G401 (cell line): ENCODE measurements at places on chromosomes 6 and 20.

- no peak for DNase-seq
These were observed 19.2 kb upstream of the KCNG1 start for GRCh38 chr20:51042064-51042463.

- no peak for DNase-seq
These were observed 23.5 kb upstream of the LY86 start for GRCh38 chr6:6565069-6565468.

GRCh38 chr6:77173472-77174074 is 289.7 kb downstream of the HTR1B start:
- DNase-seq: no peak

DNA sequence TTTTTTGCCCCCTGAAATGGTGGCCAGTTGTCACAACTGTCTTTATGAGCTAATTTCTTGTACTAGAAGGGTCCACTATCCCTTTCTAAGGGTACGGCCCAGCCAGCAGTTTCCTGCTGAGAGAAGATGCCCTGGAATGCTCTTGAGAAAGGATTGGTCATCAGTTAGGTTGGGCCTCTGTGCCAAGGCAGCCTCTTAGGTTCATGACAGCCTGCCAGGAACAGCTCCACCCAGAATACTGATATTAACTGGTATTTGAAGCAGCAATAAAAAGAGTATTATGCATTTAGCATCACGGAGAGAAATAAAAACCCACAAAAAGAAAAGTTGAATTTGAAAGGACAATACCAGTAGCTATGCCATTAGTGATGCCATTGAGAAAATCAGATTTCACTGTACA is 9.0 kb upstream of the HINT3 start:
- no peak for DNase-seq

DNA sequence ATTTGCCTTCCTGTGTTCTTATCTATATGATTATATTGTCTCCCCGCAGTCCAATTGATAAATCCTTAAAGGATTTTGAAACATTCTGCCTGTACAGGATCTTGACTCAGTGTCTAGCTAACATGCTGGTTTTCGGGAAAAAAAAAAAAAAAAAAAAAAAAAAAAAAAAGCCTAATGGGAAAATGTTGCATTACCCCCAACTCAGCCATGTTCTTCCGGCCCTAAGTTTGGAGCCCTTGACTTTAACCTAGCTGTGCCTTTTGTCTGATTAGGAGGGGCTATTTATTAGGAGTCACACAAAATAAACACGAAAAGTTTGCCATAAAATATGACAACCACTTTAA is 244.4 kb upstream of the TCF21 start:
- no peak for DNase-seq

DNA sequence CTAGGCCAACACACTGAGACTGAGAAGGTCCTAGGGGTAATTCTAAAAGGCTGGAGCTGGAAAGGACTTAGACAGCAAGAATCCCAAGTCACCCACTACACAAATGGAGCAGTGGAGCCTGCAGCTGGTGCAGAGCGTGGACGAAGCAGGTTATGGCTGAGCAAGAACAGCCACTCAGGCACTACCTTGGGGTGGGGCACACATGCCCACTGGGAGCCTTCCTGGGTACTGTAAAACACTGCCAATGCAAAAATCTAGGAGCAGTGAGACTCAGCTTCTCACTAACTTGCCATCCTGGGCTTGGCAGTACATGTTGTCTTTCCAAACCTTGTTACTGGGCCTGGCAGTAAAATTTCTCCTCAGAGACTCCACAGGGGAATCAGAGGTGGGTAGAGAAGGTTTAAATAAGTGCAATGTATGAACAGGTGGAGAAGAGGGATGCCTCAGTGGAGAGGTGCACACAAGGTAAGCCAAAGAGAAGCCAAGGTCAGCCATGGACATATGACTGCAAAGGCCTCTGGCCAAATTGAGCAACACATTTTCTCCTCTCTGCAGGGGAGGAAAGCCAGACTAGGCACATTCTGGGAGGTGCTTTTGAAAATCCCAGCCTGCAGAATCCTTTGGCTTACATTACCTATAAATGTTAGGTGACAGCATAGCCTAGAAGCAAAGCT is 105.6 kb downstream of the TNFRSF21 start:
- DNase-seq: peak; percentile 68

DNA sequence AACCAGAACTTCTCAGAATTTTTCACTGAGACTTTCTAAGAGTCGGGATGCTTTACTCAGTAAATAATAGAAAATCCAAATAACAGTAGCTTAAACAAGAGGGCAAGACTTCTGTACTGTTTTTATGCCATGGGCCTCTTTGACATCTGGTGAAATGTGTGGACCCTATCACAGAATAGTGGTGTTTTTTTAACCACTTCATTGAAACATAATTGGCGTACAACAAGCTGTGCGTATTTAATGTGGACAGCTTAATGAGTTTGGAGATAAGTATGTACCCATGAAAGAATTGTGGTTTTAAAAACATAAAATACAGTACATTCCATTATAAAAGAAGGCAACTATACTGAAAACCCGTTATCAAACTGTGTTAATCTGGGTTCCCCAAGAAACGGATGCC is 37.7 kb downstream of the PDRG1 start:
- no peak for DNase-seq

- DNase-seq: no peak
These were observed 99.3 kb downstream of the RAMACL start for GRCh38 chr6:166487148-166487547.

- DNase-seq: no peak
These were observed 594.2 kb upstream of the CHD6 start for GRCh38 chr20:42212391-42212790.

- DNase-seq: no peak
These were observed 46.0 kb downstream of the NUDT3 start for GRCh38 chr6:34346175-34347119.

DNA sequence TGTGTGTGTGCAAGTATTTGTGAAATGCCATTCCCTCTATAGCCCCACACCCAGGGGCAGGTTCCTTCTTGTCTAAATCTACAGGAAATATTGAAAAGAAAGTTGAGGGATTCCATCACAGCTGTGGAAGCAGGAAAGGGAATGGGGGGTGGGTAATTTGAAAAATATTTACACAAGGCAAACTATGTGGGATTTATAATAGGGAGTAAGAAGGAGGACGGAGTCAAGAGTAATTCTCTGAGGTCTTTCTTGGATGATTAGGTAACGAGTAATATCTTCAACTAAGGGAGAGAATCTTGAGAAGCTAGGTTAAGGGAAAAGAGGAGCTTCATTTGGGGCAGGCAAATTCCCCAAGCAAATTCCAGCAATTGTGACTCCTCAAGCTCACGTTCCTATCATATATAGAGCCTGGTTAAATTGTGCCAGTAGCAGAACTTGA is 113.5 kb upstream of the SGK1 start:
- DNase-seq: no peak

GRCh38 chr20:38537176-38537575 is 43.8 kb upstream of the ADIG start:
- DNase-seq: no peak

- DNase-seq: no peak
These were observed 16.6 kb upstream of the CCND3 start for GRCh38 chr6:41958022-41958856.

DNA sequence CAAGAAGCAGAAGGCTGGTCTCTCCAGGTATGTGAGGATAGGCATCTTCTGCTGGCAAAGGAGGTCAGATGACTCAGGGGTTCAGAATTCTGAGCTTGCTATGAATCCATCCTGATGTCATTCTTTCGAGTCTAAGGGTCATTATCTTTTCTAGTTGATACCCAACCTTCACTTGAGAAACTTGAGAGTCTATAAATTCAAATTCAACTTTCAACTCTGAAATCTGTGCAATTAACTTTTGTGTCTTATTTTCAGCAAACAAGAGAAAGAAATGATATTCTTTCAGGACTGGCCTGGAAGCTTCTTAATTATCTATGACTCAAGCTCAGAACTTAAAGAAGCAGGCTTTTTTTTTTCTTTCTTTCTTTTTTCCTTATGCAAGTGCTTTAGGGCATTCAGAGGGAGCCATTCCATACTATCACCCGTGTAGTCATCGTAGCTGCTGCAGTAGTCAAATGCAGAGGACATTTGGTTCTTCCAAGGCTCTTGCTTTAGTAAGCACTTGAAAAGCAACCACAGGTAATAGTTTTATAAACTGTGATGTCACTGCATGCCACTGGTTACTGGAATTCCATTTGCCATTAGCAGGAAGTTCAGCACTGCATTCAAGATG is 93.0 kb downstream of the ADTRP start:
- DNase-seq: no peak

- DNase-seq: no peak
These were observed 1.1 kb upstream of the PBX2 start for GRCh38 chr6:32190911-32191677.

GRCh38 chr6:131982740-131983259 is 31.6 kb upstream of the CCN2 start:
- no peak for DNase-seq

DNA sequence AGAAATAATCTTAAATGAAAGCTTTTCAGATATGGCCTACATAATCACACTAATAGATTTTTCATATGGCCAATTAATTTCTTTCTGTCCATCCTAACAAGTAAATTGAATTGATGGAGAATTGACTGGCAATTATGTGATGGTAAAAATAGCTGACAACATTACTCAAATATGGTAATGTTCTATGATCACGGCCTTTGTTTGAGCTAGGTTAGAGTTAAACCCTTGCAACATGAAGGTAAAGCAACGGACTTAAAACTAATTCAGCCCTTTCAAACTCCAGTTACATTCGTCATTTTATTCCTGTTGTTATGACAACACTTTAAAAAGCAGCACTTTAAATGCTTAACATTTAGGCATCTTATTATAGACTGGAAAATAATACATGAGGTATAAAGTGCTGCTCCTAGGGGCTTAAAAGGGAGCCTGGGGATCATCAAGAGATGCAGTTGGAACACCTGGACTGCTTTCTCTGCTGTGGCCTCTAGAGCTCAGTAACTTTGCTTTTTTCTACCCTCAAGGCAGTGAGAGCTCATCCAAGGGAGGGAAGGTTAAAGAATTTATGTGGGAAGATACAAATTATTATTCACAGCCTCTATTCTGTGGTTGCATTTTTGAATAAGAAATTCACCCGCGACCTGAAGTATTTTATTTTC is 46.9 kb downstream of the RIPOR2 start:
- no peak for DNase-seq

GRCh38 chr20:40331807-40332560 is 357.1 kb downstream of the MAFB start:
- DNase-seq: no peak

DNA sequence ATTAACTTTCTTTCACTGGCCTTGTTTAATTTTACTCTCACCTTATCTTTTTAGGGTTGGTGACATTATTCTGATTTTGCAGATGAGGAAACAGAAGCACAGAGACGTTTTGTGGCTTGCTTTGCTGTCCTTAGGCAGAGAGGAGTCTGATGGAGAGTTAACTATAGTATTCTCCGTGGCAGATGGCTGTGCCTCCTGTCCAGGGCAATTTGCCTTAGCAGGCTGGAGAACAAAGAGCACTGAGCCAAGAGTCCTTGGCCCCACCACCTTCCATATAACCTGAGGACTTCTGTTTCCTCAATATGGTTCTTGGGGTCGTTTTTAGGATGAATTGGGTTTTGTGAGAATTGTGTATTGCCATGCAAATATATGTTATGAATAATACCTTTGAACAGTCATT is 71.4 kb upstream of the BACH2 start:
- DNase-seq: peak; percentile 57

- DNase-seq: no peak
These were observed 110.9 kb upstream of the AKAP12 start for GRCh38 chr6:151128763-151129370.

- DNase-seq: no peak
These were observed 72.4 kb upstream of the SIRPA start for GRCh38 chr20:1822564-1823449.

GRCh38 chr20:62182469-62183425 is at the start of gene MTG2:
Gene MTG2, plus strand, starts transcription at chr20:62183028. Its CDS starts 10,393 bp downstream, at chr20:62193421.
- peak; percentile 94 for DNase-seq

DNA sequence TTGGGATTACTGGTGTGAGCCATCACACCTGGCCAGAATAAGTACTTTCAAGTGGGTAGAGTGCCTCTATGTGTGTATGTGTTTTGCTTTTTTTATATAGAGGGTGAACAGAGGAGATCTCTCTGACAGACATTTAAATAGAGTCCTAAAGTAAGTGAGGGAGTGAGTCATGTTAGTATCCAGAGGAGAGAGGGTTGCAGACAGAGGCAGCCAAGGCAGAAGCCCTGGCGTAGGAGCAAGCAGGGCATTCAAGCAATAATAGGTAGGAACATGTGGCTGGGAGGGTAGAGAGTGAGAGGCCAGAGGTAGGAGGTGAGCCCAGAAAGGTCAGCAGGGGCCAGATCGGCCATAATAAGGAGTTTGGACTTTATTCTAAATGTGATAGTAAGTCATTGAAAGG is 48.9 kb downstream of the PHF20 start:
- DNase-seq: no peak

DNA sequence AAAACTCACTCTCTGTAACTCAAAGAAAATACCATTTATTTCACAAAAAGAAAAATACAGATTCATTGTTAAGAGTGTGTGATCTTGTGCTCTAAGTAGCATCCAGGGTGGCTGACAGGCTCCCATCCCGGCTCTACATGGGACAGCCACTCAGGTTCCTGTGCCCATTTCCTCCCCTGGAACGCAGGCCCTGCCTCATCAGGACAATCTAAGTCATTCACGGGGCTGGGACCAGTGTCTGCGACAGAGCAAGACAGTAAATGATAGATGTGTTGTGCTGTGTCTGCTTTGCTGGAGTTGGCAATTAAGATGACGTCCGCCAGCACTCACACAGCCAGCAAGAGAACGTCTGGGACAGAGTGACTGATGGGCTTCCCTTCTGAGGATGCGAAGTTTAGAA is 6.9 kb upstream of the FAM209A start:
- no peak for DNase-seq

GRCh38 chr20:40682104-40682981 is 6.7 kb downstream of the MAFB start:
- DNase-seq: no peak

DNA sequence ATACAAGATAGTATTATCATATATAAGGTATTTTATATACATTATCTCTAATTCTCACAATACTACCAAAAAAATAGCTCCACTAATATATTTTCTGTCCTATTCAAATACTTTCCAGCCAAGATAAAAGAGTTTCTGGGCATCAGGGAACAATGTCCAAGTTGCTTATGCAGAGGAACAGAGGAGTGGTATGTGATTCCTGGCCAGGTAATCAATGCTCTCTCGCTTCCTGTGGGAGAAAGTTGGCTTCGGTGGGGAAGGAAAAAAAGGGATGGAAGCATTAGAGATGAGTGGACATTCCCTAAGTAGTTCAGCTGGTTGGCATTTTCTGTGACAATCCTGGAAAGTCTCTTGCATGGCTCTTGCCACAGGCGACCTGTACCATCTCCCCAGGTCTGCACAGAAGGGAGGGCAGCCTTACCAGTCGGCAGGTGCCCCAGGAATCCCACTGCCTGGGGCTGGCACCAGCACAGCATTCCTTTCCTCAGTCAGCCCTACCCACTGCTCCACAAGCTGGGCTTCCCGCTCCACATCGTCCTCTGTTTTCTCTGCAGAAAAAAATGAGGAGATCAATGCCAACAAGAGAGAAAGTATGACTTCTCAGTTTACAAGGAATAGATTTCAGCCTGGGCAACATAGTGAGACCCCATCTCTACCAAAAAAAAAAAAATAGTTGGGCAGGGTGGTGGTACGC is 78.5 kb upstream of the NUP153 start:
- DNase-seq: no peak
